Muscle of leg (tissue), 16 donors: ENCODE measurements at places on chromosomes 2 and 18. TPM values are rescaled to one million over a fixed set of nuclear protein-coding genes. Genes with fewer than 3 reads are reported as not detected.

Gene GPR75
- total RNA-seq, result 0.75 TPM

Gene LHCGR
- 0.44 TPM for total RNA-seq

Gene C1QL2
- total RNA-seq, result not detected

Gene TUBA3E
- total RNA-seq, result not detected

Gene LRRFIP1
- total RNA-seq, result 95.1 TPM

Gene SMC6
- total RNA-seq, result 39.7 TPM

Gene RIOK3
- 59.6 TPM for total RNA-seq

Gene SESTD1
- 21.8 TPM for total RNA-seq

Gene MAB21L4
- not detected for total RNA-seq

Gene HOXD8
- 13.9 TPM for total RNA-seq

Gene GPR45
- total RNA-seq, result not detected

Gene NAT8
- not detected for total RNA-seq

Gene CXCR4
- 23.1 TPM for total RNA-seq

Gene CABLES1
- 3.7 TPM for total RNA-seq

Gene SP5
- 5.0 TPM for total RNA-seq

Gene MAPK4
- total RNA-seq, result 4.7 TPM

Gene ZBTB14
- 13.0 TPM for total RNA-seq

Gene ARL4C
- total RNA-seq, result 1.8 TPM

Gene ANKRD36B
- total RNA-seq, result 50.6 TPM

Gene CHRND
- 83.7 TPM for total RNA-seq

Gene OBSL1
- 120 TPM for total RNA-seq

Gene SPDYA
- 0.75 TPM for total RNA-seq

Gene SMYD5
- 31.8 TPM for total RNA-seq

Gene HS1BP3
- total RNA-seq, result 9.8 TPM

Gene TMEM200C
- 1.1 TPM for total RNA-seq

Gene DSEL
- total RNA-seq, result 17.6 TPM

Gene CPO
- 0.13 TPM for total RNA-seq

Gene B4GALT6
- 3.9 TPM for total RNA-seq
